Mesenteric fat pad (tissue), 1 donor: ENCODE measurements at places on chromosomes 13 and 19. TPM values are rescaled to one million over a fixed set of nuclear protein-coding genes. Genes with fewer than 3 reads are reported as not detected.

GRCh38 chr13:29568731-29569130 is 26.8 kb downstream of the SLC7A1 start:
- no peak for DNase-seq

DNA sequence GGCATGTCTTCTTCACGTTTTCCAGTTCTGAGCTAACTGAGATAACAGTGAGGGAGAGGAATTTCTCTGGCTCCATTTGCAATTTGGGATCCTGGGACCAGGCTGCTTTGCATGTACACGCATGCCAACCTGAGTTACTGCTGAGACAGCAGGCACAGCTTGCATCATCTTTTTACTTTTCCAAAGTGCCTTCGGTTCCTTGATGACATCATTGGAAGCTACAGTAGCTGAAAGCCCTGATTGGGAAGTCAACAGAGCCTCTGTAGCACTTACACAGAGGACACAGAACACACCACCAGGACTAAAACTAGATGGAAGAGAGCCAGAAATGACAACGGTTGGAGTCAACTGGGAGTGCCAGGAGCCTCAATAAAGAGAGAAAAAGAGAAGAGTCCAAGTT is 399.1 kb upstream of the GPC6 start:
- no peak for DNase-seq

DNA sequence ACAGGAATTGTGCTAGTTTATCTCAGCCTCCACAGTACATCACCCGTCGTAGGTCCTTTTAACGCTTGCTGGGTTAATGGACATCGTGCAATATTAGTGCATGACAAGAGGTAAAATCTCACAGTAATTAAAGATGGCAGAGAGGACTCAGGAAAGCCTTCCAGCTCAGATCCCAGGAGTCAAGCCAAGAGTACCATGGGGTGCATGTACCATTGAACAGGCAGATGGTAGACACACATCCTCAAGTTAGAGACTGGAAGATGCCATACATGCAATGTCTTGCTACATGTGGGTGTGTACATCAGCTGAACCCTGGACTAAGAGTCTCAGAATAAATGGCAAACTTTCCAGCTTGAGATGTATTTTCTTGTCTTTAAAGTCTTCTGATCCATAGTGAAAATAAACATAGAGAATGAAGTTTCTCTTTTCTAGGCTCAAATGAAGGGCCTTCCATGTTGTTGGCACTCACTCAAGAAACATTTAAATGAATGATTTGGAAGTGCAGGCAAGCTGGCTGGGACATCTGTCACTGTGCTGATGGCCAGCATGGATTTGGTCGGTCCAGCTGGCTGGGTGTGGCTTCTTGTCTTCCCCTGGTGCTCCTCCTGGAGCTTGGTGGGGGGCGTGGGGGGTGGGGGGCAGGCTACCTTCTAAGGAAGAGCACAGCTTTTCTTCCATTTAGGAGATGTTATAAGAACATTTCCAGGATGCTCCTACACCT is 290.9 kb upstream of the MAB21L1 start:
- DNase-seq: no peak

SYNE4 gene
- total RNA-seq: not detected
